Activated CD8-positive, alpha-beta memory T cell treated with anti-CD3 and anti-CD28 coated beads for 1 hour (primary cell): ENCODE measurements at places on chromosomes 4 and X.

DNA sequence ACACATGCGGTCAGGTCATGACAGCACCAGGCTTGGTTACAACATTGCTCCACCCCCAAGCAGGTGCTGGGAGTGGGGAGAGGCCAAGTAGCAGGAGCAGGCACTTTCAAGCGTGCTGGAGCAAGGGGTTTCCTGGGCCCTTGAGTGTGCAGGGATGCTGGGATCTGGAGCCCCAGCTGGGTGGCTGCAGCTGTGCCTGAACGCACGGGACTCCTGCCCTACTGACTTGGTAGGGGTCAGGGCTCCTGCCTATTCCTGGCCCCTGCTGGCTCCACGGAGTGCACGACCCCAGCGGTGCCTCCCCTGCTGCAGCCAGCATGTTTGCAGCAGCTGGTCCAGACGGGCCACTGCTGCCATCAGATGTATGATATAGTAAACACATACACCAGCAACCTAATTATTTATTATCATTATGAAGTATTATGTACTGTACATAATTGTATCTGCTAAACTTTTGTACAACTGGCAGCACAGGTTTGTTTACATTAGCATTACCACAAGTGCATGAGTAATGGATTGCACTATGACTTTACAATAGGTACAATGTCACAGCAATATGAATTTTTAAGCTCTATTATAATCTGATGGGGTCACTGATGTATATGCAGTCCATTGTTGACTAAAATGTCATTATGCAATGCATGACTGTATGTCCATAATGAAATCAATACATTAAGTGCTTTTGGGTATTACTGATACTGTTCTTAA is 620.6 kb downstream of the RAPGEF2 start:
- no peak for DNase-seq

DNA sequence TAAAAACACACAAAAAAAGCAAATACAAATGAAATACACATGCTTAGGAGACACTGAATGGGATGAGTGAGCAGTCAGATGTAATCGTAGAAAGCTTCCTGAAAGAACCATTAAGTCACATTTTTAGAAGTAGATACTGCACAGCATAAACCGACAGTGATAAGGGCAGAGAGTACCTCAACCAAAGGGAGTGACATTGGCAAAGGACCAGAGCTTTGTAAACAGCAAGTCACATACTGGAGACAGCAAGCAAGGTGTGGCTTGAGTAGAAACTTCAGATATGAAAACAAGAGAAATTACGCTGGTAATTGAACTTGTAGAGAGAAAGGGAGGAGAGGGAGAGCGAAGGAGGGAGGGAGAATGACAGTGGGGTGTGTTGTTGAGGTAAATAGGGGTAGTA is 92.0 kb downstream of the CHRDL1 start:
- DNase-seq, result no peak

GRCh38 chr4:34422472-34423175 is 1821.7 kb downstream of the ARAP2 start:
- DNase-seq, result no peak

DNA sequence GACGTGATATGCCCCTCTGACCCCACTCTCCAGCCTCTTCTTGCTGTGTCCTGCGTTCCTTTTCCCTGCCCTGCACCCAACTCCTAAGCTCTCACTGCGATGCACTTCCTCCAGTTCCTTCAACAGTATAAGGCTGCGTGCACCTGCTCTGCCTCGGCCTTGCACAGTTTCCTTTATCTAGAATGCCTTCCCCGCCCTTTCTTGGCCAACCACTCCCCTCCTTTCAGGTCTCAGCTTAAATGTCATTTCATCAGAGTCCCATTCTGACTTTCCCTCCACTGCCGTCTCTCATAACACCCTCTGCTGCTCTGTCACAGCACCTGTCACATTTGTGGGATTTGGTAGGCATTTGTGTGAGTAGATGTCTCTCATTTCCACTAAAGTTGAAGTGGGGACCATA is 58.4 kb upstream of the NEIL3 start:
- DNase-seq, result no peak

- no peak for DNase-seq
Measured at GRCh38 chr4:122668241-122668640, 47.4 kb upstream of the IL21 start.

DNA sequence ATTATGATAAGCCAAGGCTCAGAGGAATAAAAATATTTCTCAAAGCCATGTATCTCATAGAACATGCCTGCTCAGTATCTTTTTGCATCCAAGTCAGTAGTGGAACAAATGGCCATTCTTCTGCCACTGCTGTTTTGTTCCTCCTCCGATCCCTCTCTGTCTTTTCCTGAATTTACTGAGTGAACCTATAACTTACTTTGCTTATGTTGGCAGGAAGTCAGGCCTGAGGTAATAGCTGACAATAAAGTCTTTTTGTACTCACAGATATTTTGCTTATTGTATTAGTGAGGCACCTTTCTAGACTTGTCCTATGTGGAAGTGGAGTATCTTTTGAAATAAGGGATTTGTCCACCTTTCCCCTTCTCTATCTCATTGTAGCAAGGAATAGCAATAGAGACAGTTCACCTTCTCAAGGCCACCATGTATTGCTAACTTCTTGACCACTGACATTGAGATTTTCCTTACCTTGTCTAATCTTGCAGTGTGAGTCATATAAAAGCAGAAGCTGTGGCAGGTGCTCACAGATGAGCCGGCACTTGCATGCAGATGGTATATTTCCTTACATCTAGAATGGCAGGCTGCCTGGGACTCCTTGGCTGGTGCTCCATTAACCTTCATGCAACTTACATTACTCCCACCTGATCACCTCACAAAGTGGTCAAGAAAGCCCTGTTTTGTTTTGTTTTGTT is 68.2 kb downstream of the AGTR2 start:
- DNase-seq, result no peak

- DNase-seq, result no peak
Measured at GRCh38 chr4:5165420-5166369, 114.4 kb downstream of the STK32B start.

- DNase-seq, result no peak
Measured at GRCh38 chr4:147924604-147925412, 192.9 kb downstream of the ARHGAP10 start.

DNA sequence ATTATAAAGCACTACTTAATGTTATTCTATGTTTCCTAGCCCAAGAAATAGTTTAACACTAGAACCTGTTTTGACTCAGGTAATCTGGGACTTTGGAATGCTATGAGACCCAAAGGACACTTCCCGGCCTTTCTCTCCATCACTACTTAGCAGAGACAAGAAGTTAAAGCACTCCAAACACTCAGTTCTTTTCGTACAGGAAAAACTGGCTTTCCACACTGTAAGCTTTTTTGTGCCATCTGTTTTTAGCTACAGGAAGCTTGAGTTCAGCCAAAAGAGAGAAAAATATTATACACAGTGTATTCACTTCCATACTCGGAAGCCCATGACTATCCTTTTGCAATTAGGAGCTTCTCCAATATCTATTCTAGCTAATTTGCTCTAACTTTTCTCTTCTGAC is 7.9 kb upstream of the FGF13 start:
- no peak for DNase-seq

DNA sequence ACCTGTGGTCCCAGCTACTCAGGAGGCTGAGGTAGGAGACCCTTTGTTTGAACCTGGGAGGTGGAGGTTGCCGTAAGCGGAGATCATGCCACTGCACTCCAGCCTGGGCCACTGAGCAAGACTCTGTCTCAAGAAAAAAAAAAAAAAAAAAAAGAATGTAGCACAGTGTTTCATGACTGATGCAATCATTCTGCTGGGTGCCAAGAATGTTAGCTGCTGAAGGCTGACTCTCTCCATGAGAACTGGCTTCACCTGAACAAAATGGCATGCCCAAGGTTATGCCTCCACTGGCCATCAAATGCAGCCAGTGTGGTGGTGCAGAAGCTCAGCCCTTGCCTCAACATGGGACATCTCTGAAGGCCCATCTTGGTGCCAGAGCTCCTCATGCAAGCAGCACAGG is 412.1 kb downstream of the ADAM29 start:
- no peak for DNase-seq

GRCh38 chr4:99824070-99824599 is 7.5 kb downstream of the DAPP1 start:
- DNase-seq, result no peak

GRCh38 chr4:107711831-107712230 is 8.2 kb downstream of the PAPSS1 start:
- no peak for DNase-seq

DNA sequence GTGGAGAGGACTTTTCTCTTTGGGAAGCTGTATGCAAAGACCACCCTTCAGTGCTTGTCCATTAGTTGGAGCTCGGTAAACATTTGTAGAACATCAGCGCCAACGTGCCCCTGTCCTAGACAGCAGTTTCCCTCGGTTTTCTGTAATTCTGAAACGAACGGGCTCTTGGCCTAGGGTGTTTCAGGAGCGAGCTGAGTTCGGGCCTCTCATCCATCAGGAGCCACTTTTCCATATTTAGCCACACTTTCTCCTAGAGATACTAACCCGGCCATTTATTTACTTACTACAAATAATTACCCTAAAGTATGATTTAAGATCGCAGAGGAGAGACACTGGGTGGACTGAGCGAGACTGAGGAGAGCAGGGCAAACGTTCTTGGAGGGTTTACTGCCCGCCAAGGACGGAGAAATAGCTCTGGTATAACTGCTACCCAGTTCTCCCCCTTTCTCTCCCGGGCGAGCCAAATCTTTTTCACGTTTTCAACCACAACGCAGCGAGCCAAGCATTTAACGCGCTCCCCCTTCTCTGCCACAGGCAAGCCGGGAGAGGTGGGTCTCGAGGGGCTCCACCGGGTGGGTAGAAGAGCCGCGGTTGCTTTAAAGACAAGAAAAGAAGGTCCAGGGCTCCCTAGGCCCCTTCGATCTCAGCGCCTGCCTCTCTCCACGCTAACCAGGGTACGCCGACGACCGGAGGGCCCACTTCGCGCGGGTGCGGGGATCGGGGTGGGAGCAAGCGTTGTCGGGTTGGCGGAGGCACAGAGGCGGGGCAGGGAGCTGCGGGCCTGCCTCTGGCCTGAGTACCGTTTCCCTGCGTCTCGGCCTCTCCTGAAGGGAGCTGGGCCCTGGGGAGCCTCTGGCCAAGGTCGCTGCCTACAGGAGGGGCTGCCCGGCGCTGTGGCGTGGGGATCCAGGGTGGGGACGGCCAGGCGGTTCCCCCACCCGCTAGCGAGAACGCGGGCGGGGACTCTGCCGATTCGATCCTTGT is 10.8 kb upstream of the PITX2 start:
- no peak for DNase-seq
